SHP77 treated with DMSO at 0.1 percent for 48 hours (cell line): ENCODE measurements at places on chromosomes 11 and 22.

- no peak for DNase-seq
Measured at GRCh38 chr11:36945384-36945783, 347.3 kb upstream of the RAG2 start.

DNA sequence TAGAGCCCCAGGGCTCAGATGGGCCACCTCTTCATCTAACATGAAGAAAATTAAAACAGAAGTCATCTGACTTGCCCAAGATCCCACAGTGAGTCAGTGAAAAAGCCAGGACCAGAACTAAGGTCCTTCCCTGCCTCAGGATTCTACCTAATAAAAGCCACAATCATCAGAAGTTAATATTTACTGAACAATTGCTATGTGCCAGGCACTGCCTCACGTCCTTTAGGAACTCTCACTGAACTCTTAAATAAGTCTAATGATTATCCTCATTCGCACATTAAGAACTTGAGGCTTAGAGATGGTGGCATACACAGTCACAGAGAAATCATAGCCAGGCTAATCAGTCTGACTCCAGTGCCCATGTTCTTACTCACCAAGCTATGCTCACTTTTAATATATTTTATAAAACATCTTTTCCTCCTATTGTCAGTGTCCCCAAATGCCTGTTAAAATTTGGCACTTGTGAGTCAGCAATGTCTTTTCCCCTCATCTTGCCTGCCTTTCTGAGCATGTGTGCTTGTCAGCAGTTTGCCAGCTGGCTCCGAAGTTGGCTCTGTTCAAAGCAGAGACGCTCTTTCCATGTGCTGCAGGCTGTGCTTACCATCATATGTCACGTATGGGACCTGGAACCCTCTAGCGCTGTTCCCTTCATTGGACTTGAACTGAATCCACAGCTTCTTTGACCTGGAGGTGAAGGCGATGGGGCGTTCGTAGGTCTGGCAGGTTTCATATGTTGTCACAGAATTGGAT lies 21.5 kb upstream of the NRIP3 start:
- no peak for DNase-seq

- no peak for DNase-seq
Measured at GRCh38 chr11:93348930-93349329, 18.4 kb downstream of the DEUP1 start.

DNA sequence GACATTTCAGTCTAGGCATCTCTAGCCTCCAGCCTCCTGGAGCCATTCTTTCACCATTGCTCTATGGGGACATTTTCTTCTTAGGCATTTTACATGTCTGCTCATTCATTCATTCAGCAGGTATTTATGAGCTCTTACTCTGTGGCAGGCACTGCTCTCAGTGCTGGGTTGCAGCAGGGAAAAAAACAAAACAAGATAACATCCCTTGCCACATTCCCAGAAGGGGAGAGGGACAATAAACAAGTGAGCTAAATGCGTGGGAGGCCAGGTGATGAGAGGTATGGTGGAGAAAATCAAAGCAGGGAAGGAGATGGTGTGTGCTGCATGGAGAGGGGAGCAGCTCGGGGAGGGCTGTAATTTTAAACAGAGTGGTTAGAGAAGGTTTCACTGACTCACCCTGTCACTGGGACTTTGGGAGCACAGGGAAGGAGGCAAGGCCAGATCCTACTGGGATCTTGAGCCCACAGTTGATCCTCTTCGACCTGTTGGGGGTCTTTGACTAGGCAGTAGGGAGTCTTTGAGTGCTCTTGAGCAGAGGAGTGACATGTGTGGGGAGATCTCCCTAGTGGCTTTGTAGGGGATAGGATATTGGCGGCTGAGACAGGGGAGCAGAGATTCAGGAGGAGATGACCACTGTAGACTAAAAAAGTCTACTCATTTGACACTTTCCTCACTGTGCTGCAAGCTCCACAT lies 17.0 kb downstream of the MICAL2 start:
- DNase-seq, result no peak

- no peak for DNase-seq
Measured at GRCh38 chr11:96143041-96143521, 199.9 kb downstream of the MAML2 start.

- DNase-seq, result no peak
Measured at GRCh38 chr22:44901301-44901700, 108.5 kb downstream of the PHF21B start.

- no peak for DNase-seq
Measured at GRCh38 chr11:73234471-73235181, 16.5 kb downstream of the P2RY2 start.

DNA sequence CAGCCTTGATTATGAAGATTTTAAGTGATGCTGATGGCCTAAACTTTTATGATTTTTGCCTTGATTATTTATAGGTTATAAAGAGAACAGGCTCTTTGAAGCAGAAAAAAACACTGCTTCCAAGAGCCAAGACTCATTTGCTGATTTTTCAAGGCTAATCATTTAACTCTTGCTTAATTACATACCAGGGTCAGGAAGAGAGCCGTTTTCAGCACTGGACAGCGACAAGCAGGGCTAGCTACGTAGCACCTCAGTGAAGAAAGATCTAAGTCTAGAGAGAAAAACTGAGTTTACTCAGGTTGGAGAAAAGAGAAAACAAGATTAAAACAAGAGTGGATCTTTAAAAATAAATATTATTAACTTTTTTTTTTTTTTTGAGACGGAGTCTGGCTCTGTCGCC lies 615.4 kb upstream of the B3GAT1 start:
- DNase-seq, result no peak

DNA sequence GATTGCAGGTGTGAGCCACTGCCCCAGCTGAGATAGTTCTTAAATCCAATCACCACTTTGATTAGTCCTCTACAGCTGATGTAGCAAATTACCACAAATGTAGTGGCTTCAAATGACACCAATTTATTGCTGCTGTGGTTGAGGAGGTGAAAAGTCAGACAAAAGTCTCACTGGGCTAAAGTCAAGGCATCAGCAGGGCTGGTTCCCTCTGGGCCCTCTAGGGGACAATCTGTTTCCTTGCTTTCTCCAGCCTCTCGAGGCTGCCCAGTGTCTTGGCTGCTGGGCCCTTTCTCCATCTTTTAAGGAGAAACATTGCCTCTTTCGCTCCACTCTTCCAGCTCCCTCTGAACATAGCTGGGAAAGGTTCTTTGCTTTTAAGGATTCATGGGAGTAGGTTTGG lies 50.5 kb upstream of the SHANK2 start:
- DNase-seq, result no peak

DNA sequence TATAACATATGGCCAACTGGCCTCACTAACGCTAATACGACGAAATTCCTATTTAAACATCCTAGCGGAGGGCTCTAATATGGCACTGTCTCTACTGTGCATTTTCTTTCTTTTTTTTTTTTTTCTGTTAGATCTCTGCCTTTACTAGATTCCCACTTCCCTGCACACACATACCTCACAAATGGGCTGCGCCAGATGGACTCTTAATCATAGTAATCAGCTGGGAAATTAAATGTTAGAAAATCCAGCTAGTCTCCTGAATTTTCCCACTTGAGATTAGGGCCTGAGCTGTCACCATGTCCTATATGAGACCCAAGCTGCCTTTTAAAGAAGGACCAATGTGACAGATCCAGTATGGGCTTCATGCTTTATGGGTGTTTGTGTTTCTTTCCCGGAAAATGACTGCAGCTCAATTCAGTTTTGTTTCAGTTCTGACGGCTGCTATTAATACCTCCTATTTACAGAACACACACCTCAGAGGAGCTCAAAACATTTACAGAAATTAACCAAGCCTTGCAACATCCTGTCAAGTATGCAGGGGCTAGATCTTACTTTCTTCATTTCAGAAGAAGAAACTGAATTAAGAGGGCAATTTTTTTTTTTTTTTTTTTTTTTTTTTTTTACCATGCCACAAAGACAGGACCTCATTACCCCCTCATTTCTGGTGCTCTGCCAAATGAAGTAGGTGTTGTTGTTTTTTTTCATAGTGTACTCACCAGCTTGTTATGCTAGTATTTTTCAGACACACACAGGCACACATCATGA lies 49.8 kb upstream of the BLID start:
- no peak for DNase-seq

GRCh38 chr22:26169315-26170111 lies at the start of gene SEZ6L:
SEZ6L (plus strand) TSS chr22:26169462; CDS start chr22:26169670, 208 bp downstream.
- DNase-seq, result no peak

DNA sequence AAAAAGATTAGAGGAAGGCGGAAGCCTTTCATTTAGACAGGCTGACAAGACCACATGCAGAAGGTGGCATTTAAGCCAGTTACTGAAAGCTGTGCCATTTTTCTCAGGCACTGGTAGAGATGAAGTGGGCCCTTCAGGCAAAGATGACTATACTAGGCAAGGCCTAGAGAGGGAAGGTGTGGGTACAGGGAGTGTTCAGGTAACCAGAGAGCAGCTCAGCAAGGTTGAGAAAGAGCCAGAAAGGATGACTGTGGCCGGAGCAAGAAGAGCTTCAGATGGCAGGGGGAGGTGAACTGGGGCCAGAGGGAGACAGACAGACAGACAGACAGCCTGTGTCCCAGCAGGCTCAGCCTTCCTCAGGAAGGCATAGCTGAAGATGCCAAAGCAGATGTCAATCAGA lies 88.1 kb upstream of the NARS2 start:
- DNase-seq, result no peak

DNA sequence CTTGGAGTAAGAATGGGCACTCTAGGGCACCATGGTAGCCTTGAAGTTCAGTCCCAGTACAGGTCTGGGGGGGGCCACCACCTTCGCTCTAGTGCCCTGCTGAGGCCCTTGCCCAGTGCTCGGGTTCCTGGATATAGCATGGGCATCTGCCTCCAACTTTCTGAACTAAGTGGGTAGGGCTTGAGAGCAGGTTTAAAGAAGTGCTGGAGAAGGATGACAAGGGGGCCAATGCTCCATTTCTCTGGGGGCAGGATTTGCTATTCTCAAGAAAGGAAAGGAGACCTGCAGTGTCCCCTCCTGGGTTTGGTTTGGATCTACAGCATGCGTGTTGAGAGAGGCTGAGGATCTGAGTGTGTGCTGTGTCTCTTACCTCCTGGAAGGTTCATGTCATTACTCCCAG lies 82.2 kb upstream of the SUSD2 start:
- DNase-seq, result no peak

DNA sequence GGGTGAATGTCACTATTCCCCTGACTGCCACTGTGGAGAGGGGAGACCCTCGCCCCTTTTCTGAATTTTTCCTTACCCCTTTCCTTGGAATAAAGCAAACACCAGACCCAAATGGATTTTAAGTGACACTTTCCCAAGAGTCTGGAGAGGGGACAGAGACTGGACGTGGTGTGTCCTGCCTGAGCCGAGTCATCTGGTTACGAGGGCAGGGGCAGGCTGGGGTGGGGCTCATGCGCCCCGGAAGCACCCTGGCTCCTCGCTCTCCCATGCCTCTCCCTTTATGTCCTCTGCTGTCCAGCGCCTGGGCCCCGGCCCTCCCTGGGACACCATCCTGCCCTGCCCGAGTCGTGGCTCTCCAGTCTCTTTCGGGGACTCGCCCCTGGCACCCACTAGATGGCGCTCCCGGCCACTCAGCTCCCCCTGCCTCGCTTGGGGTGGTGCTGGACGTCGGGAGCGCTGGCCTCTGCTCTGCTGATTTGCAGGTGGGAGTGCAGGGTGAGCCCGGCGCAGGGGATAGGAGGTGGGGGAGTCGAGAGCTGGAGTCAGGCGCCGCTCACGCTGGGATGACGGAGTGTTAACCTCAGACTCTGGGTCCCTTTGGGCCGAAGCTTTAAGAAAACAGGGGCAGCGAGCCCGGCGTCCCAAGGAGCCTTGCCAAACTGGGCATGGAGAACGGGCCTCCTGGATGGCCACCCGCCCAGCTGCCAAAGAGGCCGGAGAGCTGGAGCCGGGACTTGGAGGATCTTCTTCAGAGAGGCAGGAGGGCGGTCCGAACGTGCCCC lies 89.8 kb downstream of the RPS6KA4 start:
- peak; percentile 32 for DNase-seq

GRCh38 chr11:86461892-86462291 lies 87.2 kb downstream of the CCDC81 start:
- DNase-seq, result no peak

GRCh38 chr11:7759010-7759409 lies 37.7 kb downstream of the OR5P2 start:
- DNase-seq, result no peak

DNA sequence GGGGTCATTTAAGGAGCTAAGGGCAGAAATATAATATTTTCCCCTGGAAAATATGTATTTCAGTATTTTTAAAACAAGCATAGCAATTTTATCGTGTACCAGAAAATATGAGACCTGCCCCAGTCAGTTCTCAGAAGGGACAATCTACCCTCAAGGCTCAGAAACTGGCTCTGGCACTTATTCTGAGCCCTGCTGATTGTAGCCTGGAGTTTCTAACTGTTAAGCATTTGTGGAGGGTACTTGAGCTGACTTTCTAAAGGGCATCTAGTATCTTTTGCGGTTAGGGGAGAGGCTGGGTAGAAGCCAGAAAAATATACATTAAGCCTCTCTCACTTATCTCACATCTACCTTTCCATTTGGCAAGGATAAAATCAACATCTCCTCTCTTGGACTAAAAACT lies 71.3 kb upstream of the FSHB start:
- no peak for DNase-seq

DNA sequence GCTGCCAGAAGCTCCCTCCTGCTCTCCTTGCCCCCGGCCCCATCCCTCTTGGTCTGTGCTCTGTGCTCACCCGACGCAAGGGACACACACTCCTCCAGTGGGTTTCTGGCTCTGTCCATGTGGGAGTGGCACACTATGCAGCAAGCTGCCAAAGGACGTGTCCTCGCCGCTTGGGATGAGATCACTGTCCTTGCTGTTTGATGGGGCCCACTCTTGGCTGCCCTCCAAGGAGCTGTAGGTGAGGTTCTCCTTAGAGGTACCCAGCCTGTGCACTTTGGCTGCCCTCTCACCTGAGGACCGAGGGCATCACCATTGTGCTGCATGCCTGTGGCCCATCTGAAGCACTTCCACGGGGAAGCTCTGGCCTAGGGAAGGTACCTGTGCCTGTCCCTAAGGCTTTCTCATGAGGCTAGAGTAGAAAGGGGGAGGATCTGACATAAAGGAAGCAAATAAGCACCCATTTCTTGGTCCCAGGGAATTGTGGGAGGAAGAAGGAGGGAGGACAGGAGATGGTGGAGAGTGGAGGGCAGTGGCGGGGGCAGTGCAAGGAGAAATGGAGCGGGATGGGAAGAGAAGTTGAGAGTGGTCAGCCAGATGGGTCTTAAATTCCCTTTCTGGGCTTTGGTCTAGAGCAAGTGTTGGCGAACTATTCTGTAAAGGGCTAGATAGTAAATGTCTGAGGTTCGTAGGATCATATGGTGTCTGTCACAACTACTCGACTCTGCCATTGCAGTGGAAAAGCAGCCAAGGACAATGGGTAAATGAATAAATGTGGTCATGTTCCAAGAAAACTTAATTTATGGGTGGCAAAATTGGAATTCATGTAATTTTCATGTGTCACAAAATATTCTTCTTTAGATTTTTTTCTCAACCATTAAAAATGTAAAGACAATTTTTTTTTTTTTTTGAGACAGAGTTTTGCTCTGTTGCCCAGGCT lies 47.0 kb upstream of the AMPD3 start:
- DNase-seq, result no peak
